ENCODE measurements at places on chromosomes 4 and X. TPM values are rescaled to one million over a fixed set of nuclear protein-coding genes. Genes with fewer than 3 reads are reported as not detected.
A peak's percentile ranks its signal among the peaks of the same experiment; 100 is the strongest.

Gene BEX1
- 60.3 TPM for total RNA-seq

Gene TMEM156
- total RNA-seq: not detected

Gene UGT2A1
- not detected for total RNA-seq

Gene GABRQ
- 0.41 TPM for total RNA-seq

Gene C4orf36
- 0.72 TPM for total RNA-seq

Gene C4orf46
- 7.0 TPM for total RNA-seq

Gene ARMCX6
- total RNA-seq: 123 TPM

Gene KCND1
- 6.0 TPM for total RNA-seq

GRCh38 chr4:92421920-92422319 is 118.2 kb downstream of the GRID2 start:
- no peak overlapping the region for H3K27ac ChIP-seq
- H3K27me3 ChIP-seq: no peaks in the 10 kb centered on the region
- H3K4me1 ChIP-seq: no peaks in the 10 kb centered on the region
- H3K36me3 ChIP-seq: no peaks in the 10 kb centered on the region
- H3K4me3 ChIP-seq: no peak overlapping the region

DNA sequence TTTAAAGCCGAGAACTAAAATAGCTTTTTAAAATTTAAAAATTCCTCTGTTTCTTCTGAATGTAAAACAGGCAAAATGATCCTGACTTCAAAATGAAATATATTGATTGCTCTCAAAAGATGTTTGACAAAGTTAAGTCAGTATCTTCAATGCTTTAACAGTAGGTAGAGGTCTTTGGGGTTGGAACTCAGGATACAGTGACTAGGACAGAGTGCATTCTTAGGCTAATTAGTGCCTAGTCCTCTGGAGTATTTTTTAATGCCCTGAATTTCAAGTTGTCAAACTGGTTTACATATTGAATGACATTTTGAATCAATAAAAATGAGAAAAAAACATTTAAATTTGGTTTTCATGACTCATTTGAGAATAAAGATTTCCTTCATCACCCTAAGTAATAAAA is 877.3 kb downstream of the ADGRL3 start:
- no peak for DNase-seq
- no peaks in the 10 kb centered on the region for H3K27me3 ChIP-seq
- H3K4me3 ChIP-seq: no peak overlapping the region
- H3K27ac ChIP-seq: no peak overlapping the region

- no peaks in the 10 kb centered on the region for H3K36me3 ChIP-seq
- H3K27me3 ChIP-seq: peaks cover 45% of the 10 kb centered on the region
- H3K27ac ChIP-seq: no peak overlapping the region
- H3K4me3 ChIP-seq: peak overlapping the region; percentile 3
- peaks cover 43% of the 10 kb centered on the region for H3K4me1 ChIP-seq
- DNase-seq: no peak
These were observed 11.7 kb upstream of the PITX2 start for GRCh38 chr4:110634350-110635162.

- H3K4me1 ChIP-seq: peaks cover 3% of the 10 kb centered on the region
- H3K36me3 ChIP-seq: no peaks in the 10 kb centered on the region
- no peak for DNase-seq
These were observed 74.6 kb upstream of the NEIL3 start for GRCh38 chr4:177235026-177235425.

- H3K4me3 ChIP-seq: no peak overlapping the region
- peaks cover 2% of the 10 kb centered on the region for H3K27me3 ChIP-seq
- H3K4me1 ChIP-seq: peaks cover 3% of the 10 kb centered on the region
- H3K27ac ChIP-seq: no peak overlapping the region
- no peak for DNase-seq
These were observed 34.5 kb upstream of the SCRG1 start for GRCh38 chr4:173433447-173433846.

DNA sequence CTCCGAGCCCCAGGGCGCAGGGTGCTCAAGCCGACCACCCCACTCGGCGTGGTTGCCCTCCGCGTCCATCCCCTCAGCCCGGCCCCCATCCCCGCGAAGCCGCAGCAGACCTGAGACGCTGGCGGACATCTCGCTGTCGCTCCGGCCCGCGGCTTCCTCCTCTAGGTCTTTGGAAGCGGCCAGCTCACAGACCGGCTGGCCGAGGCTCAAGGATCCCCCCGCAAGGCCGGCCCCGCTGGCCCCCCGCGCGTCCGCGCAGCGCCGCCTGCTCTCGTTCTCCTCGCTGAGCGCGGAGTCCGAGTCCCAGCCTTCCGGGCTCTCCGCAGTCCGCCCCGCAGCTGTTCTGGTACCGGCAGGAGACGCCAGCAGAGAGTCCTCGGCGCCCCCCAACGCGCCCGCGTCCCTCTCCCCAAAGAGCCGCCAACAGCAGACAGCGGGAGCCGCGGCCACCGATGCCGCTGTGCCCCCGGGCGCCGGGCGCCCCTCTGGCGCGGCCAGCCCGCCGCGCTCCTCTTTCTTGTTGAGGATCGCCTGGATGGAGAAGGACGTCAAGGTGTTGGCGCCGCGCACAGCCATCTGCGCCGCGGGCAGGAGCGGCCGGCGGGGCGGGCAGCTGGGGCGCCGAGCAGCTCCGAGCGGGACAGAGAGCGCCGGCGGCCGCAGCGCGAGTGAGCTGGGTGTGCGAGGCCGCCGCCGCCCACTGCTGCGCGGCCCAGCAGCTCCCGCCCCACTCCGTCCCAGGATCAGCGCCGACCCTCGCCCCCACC is at the start of gene NKX3-2:
NKX3-2 (minus strand) TSS at position 670 of the 767 bp plus-strand sequence; CDS start at position 576, 94 bp downstream.
- peak within 1 kb of the TSS; percentile 76 for H3K27ac ChIP-seq
- H3K27me3 ChIP-seq: peaks cover 15% of the 10 kb centered on the region
- peak; percentile 65 for DNase-seq
- H3K36me3 ChIP-seq: peaks cover 3% of the 10 kb centered on the region
- peaks cover 20% of the 10 kb centered on the region for H3K4me1 ChIP-seq

GRCh38 chrX:46582325-46582724 is 8.8 kb downstream of the CHST7 start:
- H3K27ac ChIP-seq: peak overlapping the region; percentile 36
- H3K4me3 ChIP-seq: no peak overlapping the region
- H3K27me3 ChIP-seq: no peaks in the 10 kb centered on the region
- H3K36me3 ChIP-seq: peaks cover 9% of the 10 kb centered on the region
- peaks cover 30% of the 10 kb centered on the region for H3K4me1 ChIP-seq
- DNase-seq: no peak

GRCh38 chrX:3711331-3711917 is 2.0 kb downstream of the PRKX start:
- peaks cover 4% of the 10 kb centered on the region for H3K4me1 ChIP-seq
- H3K36me3 ChIP-seq: no peaks in the 10 kb centered on the region
- DNase-seq: no peak
- peaks cover 3% of the 10 kb centered on the region for H3K27me3 ChIP-seq
- H3K4me3 ChIP-seq: peak overlapping the region; percentile 94
- H3K27ac ChIP-seq: no peak overlapping the region

DNA sequence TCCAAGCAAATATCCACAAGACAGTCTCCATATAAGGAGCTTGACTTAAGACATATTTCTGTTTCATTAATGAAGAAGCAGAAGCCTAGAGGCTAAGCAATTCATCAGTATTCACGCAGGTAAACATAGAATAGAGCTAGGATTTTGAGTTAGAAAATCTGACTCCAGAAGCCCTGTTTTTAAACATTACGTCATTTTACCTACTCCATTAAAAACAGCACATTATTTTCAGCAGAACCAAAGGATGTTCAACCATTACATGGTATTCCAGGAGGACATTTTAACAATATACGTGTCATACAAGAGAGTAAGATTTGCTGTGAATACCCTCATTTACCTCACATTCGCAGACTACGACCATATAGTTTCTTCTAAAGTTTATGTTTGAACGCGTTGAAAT is 403.3 kb upstream of the TRAM1L1 start:
- DNase-seq: no peak
- no peaks in the 10 kb centered on the region for H3K36me3 ChIP-seq
- H3K4me1 ChIP-seq: no peaks in the 10 kb centered on the region

DNA sequence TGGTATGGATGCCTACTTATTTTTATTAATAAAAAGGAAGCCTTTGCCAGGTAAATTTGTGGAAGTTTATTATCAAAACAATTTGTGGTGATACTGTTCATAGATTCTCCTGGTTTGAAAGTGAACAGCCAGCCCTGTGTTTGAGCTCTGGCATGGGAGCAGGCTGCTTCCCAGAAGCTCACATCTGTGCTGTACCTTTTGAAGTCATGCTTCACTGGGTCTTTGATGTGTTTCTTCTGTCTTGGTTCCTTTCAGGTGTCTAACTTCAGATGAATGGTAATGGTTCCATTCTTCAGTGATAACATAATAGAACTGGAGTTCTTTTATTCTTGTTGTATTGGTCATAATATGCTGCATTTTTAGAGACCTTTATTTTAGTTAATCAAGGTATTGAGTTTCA is 85.5 kb downstream of the BMPR1B start:
- H3K27me3 ChIP-seq: no peaks in the 10 kb centered on the region
- DNase-seq: no peak
- no peak overlapping the region for H3K4me3 ChIP-seq
- H3K4me1 ChIP-seq: no peaks in the 10 kb centered on the region
- H3K27ac ChIP-seq: no peak overlapping the region
- H3K36me3 ChIP-seq: no peaks in the 10 kb centered on the region

- no peak for DNase-seq
- H3K4me3 ChIP-seq: no peak overlapping the region
- peaks cover 13% of the 10 kb centered on the region for H3K4me1 ChIP-seq
- H3K27ac ChIP-seq: no peak overlapping the region
- H3K36me3 ChIP-seq: no peaks in the 10 kb centered on the region
These were observed 58.9 kb upstream of the DKK2 start for GRCh38 chr4:107094976-107095375.

DNA sequence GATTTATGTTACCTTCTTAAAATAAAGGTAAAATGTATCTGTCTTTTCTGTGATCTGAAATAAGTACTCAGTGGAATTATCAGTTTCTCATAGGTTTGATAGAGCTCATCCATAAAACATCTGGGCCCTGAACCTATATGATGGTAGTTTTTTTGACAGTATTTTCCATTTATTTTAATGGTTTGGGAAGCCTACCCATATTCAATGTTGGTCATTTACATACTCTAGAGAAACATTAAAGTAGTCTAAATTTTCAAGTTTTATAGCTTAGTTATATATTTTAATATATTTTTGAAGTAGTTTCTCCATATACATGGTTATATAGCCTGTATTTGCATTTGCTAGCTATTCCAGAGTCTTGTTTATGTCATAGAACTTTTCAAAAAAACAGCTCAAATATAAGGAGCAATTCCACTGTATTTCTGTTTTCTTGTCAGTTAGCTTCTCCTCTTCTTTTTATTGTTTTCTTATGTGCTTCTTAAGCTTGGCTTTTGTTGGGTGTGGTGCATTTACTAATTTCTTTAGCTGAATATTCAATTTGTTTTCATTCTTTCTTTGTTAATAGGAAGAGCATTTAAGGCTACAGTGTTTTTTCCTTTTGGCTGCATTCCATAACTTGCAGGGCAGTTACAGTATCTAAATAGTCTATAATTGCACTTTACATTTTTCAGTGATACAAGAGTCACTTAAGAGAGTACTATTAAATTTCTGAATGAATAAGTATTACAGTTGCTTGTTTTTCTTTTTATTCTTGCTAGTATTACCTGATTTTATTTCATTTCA is 181.4 kb downstream of the DKK2 start:
- H3K4me3 ChIP-seq: no peak overlapping the region
- H3K27me3 ChIP-seq: no peaks in the 10 kb centered on the region

DNA sequence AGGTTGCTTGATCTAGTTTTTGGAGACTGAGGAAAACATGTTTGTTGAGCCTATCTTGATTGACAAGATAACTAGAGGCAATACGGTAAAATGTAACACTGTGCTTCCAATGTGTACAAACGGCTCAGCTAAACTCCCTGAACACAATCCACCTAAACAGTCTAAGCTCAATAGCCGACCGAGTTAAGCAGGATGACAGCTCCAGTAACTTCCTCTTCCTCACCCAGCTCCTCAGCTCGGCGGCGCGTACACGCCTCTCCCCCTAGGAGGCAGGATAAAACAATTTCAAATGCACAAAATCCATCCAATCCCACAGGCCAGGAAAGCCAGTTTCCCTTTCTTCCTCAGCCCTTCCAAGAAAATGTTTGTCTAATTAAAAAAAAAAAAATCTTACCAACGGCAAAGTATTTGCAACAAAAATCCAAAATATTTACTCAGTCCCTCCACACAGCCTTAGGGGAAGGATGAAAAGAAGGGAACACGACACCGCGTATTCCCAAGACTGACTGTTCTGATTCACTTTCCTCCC is 1.0 kb downstream of the CNOT6L start:
- H3K36me3 ChIP-seq: peaks cover 5% of the 10 kb centered on the region
- H3K27me3 ChIP-seq: peaks cover 5% of the 10 kb centered on the region
- peak overlapping the region; percentile 82 for H3K27ac ChIP-seq
- H3K4me3 ChIP-seq: peak overlapping the region; percentile 91
- H3K4me1 ChIP-seq: peaks cover 26% of the 10 kb centered on the region

GRCh38 chr4:7564242-7564641 is 129.5 kb upstream of the PSAPL1 start:
- peaks cover 2% of the 10 kb centered on the region for H3K27me3 ChIP-seq
- no peak overlapping the region for H3K4me3 ChIP-seq
- no peaks in the 10 kb centered on the region for H3K36me3 ChIP-seq
- no peak for DNase-seq
- no peak overlapping the region for H3K27ac ChIP-seq

- no peak for DNase-seq
- H3K4me3 ChIP-seq: no peak overlapping the region
- H3K4me1 ChIP-seq: peaks cover 14% of the 10 kb centered on the region
- peaks cover 5% of the 10 kb centered on the region for H3K36me3 ChIP-seq
- peaks cover 3% of the 10 kb centered on the region for H3K27me3 ChIP-seq
These were observed 57.8 kb upstream of the STX18 start for GRCh38 chr4:4599481-4600275.

DNA sequence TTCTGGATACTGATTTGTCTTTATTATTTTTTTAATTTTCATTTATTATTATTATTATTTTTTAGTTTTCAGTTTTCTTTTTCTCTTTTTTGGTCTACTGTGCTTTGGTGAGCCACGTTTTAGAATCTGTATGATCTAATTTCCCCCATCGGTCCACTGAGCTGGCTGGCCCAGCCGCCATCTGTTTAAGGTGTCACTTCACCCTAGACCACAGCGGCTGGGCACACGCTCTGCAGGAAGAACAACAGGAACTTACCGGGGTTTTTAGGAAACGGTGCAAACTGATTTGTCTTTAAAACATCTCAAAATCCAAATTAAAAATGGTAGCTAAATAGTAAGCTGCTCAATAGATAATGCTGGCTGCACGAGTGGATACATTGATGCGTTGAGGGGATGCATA is 48.8 kb upstream of the AMOT start:
- no peak overlapping the region for H3K27ac ChIP-seq
- no peaks in the 10 kb centered on the region for H3K27me3 ChIP-seq
- H3K4me1 ChIP-seq: peaks cover 9% of the 10 kb centered on the region
- H3K4me3 ChIP-seq: no peak overlapping the region
- DNase-seq: no peak

All from endothelial cell (in vitro differentiated cells).